Fibroblast of skin of scalp (primary cell): ENCODE measurements at places on chromosomes 11 and 22.

GRCh38 chr11:15705891-15706290 is 591.2 kb downstream of the INSC start:
- DNase-seq: no peak

- peak; percentile 50 for DNase-seq
Measured at GRCh38 chr11:130801333-130802122, 114.8 kb downstream of the SNX19 start.

DNA sequence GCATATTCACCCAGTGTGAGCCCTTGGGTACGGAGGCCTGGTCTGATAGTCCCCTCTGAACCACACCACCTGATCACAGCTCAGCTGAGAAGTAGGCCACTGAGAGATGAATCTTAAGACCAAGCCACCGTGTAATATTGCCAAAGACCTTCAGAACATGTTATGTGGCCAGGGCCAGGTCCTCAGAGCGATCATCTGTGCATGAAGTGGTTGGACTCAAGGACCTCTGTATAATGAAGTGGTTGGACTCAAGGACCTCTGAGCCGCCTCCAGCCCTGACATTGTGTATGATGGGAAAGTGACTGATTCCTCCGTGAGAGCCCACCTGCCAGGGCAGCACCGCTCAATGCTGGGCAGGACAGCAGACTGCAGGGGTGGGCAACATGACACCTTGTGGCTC is 70.2 kb downstream of the TP53I11 start:
- no peak for DNase-seq

DNA sequence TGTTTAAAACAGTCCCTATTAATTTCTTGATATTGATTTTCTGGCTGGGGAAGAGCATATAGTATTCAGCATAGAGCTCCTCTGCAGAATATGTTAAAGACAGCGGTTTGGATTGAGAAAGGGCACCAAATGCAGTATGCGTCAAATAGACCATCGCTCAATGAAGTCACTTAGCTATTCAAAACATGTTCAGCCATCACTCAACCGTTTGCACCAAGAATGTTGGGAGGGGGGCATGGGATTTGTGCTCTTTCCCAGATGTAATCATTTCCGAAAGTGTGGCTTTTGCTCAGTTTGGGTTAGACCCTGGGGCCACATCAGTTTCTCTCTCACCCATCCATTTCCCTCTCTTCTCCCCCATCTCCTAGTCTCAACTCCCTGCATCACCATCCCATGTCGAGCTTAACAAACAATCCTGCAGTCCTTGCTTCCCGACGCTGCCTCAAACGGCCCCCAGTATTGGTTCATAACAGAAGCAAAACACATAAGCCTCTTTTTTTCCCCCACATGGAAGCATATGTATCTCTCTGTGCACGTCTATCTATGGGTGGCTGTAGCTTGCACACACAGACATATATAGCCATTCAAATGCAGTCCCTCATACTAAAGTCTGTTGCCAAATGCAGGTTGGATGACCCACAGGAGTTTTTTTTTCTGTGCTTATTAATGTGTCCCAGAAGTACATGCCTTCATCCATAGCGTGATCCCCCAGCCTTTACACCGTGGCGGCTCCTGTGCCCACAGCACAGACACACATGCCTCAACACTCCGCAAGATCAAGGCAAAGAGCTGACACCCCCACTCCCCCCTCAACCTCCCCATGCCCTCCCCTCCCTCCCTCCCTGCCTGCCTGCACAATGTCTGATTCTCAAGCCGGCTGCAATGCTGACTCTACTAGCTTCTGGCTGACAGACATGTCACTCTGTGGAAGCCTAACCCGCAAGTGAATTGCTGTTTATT is 2.6 kb downstream of the CACNG2 start:
- DNase-seq: no peak

DNA sequence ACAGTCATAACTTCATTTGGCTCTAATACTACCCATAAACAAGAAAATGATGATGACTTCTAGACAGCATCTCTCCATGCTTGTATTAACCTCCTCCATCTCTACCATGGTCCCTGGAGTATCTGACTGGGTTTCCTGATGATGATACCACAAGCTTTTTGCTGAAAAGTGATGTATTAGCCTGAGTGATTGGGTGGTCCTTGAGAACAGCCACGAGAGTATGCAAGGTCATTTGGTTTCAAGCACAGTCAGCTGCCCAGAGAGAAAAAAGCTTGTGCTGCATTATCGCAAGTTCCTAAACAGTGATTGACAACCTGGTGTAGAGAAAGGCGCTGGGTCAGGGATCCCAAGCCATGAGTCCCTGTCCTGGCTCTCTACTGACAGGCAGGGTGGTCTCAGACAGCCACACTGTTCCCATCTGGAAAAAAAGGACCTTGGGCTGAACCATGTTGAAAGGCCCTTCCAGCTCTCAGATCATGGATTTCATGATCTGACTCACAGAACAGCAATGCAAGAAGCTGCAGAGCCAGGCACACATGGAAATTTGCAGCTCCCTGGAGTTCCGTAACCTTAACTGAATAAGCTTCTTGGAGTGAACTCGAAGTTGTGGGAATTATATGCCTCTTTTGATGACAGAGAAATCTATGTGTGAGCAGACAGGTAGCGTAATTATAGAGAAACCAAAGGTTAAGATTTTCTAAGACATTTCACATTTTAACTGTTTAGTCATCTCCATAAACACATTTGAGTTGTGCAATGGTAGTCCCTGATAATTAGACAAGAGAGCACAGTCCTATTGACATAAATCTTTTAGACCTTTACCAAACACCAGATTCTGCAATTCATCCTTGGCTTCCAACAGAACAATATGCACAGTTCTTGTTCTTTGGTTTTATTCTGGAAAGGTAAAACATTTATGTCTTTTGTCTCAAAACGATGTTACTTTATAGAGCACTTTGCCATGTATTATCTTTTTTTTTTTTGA is 54.1 kb upstream of the UBASH3B start:
- DNase-seq: peak; percentile 73

DNA sequence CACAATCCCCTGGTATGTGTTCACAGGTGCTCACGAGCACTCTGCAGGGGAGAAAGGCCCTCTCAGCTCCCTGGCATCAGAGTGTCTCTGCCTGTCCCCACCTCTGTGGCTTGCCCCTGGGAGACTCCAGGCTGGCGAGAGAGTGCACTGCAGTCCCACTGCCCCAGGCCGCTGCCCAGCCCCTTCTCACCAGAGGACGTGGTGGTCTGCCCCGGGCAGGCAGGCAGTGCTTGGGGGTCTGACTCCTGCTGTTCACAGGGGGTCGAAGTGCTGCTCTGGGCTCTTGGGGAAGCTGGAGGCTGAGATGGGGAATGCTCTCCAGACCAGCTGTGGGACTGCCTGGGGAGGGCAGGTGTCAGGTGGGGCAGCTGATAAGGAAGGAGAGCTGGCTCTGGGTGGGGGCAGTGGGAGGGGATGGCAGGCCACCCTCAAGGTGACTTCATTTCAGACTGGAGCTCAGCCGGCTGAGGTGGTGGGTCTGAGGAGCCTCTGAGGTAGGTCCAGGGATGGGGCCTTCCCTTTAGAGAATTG is 151.0 kb upstream of the B3GAT1 start:
- no peak for DNase-seq

GRCh38 chr11:16093889-16094653 is 262.3 kb downstream of the SOX6 start:
- no peak for DNase-seq
